ENCODE measurements at places on chromosomes 12 and 14.

DNA sequence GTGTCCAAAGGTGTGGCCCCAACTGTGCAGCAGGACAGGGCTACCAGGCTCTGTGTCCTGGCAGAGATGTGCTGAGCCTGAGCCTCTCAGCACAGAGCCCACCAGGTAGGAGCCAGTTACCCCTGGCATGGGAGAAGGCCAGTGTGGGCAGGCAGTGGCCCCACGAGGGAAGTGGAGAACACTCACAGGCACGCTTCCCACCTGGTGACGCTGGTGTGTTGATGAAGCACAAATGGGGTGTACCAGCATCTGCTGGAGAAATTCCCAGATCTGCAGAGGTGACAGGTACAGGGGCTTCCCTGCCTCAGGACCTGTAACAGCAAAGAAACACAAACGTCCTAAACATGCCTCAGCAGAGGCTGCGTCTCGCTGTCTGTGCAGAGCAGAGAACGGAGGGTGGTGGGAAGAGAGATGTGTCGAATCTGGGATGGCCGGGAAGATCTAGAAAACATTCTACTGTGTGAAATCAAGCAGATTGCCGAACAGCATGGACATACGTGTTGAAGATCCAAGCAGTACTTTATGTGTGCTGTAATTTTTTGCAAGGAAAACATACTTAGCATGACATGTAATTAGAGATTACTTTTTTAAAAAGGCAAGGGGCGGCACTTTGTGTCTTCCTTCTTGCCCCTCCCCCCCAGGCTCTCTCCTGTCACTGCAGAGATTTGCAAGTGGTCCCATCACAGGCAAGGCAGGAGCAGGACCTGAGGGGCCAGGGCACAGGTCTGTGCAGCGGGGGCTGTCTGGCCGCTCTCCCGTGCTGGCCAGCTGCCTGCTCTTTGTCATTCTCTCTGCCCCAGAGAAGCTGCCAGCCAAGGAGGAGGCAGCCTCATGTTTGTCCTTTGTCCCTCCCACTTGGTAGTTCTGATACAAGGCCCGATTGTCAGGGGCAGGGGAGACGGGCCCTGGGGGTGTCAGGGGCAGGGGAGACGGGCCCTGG, 17.3 kb downstream of the HIP1R start:
- DNase-seq = no peak

DNA sequence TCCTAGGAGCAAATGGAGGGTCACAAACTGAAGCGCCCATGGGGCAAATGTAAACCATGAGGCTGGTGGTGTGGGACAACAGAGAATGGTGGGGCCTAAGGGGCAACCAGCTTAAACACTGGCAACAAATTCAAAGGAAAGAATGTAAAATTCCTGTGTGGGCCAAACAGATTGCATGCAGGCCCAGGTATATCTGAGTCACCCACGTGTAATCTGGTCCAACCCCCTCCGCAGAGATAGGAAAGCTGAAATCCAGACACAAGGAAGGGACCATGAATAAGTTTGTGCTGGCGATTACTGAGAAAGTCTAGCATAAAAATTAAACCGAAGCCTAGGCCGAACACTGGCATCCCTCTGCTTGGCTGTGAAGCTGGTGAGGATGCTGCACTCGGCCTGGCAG, 71.6 kb downstream of the ITPK1 start:
- DNase-seq = no peak

DNA sequence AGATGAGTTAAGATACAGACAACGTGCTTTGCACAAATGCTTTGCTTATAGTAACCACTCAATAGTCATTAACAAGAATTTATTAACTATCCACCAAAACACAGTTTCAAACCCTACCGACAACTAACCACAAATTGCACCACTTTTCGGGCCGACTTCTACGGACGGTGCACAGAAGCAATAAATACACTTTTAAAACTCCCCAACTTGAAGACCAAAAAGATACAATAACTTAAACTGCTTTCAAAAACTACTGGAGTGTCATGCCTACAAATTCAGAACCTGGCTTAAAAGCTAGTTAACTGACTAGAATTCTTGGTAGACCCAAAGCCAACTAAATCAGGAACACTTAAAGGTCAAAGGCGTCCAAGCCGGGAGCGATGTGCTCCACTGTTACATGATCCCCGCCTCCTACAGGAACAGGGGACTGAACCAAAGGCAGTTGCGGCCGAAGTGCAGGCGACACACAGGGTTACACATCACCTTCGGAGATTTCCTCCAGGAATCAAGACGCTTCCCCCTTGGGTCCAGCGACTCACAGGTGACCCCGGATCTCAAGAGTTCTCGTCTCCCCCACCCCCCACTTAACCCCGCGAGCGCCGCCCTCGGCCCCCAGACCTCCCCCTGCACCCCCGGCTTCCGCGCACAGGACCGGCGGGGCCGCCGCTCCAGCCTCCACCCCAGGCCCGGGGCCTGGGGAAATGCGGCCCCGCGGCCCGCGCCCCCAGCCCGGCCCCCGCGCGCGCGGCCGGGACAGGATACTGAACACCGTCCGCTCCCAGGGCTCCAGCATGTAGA, 507 bp downstream of the SPTSSA start:
- peak; percentile 10 for DNase-seq

DNA sequence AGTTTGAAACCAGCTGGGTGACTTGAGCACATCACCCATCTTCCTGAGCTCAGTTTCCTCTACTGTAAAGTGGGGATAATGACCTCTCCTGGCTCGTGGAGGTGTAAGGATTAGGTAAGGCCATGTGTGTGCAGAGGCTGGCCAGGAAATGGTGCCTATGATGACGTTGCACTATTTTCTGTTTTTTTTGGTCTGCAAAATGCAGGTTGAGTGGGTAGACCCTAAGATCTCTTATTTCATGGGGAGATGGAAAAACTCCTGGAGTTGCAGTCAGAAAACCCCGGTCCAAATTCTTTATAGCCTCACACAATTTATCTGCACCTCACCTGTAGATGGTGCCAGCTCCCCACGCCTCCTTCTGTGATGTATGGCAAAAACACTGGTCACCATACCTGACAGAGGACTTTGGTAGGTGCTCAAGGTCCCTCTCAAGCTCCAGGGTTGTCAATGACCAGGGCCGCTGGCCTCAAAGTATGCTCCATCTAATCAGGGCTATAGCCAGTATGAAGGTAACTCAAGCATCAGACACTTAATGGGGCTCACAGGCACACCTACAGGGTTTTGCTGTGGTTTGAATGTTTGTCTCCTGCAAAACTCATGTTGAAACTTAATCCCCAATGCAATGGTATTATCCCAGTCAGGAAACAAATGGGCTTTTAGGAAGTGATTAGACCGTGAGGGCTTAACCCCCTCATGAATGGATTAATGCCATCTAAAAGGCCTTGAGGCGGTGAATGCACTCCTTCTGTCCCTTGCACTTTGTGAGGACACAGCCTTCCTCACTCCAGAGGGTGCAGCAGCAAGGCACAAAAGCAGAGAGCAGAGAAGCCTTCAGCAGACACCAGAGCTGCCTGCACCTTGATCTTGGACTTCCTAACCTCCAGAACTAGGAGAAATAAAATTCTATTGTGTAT, 17.6 kb downstream of the C14orf132 start:
- no peak for DNase-seq

DNA sequence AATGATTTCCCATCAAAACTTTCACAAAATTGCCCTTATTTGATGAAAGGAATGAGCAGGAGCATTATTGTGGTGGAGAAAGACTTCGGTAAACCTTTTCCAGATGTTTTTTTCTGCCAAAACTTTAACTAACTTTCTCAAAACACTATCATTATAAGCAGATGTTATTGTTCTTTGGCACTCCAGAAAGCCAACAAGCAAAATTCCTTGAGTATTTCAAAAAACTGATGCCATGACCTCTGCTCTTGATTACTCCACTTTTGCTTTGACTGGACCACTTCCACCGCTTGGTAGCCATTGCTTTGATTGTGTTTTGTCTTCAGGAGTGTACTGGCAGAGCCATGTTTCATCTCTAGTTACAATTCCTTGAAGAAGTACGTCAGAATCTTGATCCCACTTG, 29.7 kb upstream of the RAB21 start:
- DNase-seq = no peak

DNA sequence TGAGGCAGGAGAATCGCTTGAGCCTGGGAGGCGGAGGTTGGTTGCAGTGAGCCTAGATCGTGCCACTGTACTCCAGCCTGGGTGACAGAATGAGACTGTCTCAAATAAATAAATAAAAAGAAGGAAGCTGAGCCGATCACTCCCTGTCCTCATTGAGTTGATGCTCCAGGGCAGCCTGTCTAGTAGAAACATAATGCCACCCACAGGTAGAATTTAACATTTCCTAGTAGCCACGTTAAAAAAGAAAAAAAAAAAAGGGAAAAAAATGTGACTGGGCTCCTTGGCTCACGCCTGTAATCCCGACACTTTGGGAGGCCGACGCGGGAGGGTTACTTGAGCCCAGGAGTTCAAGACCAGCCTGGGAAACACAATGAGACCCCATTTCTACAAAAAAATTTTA, 135.7 kb downstream of the SCARB1 start:
- no peak for DNase-seq

DNA sequence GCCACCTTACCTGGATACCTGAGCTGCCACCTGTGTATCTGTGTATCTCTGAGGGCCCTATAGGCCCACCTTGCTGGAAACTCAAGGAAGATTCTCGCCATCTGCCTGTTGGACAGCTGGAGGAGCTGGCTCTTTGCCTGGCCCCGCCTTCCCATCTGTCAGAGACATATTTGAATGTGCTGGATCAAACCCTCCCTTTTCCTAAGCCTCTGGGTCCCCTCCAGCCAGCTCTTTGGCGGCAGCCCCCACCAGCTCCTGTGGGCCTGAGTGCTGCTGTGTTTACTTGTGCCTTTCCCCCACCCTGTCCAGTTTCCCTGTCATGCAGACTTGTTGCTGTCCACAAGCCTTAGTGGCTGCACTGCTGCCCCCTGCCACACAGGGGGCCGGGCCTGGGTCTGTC, 55.9 kb upstream of the SRSF5 start:
- no peak for DNase-seq

- DNase-seq = no peak
Measured at GRCh38 chr12:111063295-111064026, 143.1 kb upstream of the MYL2 start.

DNA sequence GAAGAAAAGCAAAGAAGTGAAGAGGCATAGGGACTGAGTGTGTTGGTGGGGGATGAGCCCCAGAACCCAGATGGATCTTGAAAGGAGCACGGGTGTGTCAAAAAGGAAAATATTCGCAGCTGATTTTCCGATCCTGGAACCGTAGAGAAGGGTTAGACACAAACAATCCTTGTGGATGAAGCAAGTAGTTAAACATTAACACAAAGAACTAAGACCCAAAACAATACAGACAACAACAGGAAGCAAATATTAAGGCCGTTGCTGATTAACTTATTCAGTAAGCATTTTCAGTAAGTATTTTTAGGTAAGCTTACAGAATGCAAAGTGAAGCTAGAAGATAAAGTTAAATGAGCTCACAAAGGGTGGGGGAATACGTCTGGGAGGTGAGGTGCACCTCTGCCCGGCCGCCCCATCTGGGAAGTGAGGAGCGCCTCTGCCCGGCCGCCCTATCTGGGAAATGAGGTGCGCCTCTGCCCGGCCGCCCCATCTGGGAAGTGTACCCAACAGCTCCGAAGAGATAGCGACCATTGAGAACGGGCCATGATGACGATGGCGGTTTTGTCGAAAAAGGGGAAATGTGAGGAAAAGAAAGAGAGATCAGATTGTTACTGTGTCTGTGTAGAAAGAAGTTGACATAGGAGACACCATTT, 62.8 kb upstream of the PRB2 start:
- DNase-seq = no peak

DNA sequence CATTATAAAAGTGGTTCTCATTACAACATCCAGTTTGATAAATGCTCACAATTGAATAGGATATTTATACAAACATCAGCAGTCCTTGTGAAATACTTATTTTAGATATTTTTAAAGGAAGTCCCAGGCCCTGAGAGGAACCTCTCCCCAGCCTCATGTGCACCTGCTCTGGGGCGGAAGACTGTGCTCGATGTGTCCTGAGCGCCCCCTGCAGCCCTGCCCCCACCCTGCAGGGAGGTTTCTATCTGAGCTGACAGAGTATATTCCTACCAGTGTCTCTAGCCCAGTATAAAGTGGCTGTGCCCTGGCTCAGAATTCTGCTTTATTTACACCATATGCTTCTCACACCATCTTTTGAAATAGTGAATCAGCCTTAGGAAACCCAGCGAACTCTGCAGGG, 1349.1 kb downstream of the TMEM121 start:
- peak; percentile 61 for DNase-seq

DNA sequence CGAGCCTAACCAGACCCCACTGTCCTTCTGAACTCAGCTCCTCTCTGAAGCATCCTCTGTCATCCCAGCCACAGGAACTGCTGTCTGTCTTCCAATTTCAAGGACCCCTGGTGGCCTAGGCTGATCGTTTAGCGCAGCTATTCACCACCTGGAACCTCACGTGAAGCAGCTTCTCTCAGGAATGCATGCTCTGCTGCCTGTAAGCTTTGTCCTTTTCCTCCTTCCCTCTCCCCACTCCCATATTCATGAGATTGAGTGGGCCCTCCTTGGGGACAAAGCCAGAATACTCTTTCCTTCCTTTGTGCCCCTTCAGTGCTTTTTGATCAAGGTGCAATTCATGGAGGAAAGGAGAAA, 17.2 kb downstream of the DPF3 start:
- no peak for DNase-seq

DNA sequence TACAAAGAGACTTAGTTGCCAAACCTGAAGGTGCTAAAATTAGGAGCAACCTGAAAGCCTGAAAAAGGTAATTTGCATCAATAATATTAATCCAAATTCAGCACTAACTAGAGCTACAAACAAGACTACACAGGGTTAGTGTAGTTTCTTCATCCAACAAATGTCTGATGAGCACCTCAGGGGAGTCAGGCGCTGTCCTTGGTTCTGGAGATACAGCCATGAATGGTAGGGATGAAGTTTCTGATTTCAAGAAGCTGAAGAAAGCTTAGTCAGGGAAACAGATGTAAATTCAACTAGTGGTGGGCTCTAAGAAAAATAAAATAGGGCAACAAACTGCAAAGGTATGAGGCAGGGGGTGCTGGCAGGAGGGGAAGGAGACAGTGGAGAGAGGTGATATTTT, 266.3 kb downstream of the GLT1D1 start:
- DNase-seq = no peak

- DNase-seq = no peak
Measured at GRCh38 chr12:108097160-108097911, 31.8 kb upstream of the WSCD2 start.

GRCh38 chr12:15323480-15323879, 1.2 kb downstream of the PTPRO start:
- no peak for DNase-seq

DNA sequence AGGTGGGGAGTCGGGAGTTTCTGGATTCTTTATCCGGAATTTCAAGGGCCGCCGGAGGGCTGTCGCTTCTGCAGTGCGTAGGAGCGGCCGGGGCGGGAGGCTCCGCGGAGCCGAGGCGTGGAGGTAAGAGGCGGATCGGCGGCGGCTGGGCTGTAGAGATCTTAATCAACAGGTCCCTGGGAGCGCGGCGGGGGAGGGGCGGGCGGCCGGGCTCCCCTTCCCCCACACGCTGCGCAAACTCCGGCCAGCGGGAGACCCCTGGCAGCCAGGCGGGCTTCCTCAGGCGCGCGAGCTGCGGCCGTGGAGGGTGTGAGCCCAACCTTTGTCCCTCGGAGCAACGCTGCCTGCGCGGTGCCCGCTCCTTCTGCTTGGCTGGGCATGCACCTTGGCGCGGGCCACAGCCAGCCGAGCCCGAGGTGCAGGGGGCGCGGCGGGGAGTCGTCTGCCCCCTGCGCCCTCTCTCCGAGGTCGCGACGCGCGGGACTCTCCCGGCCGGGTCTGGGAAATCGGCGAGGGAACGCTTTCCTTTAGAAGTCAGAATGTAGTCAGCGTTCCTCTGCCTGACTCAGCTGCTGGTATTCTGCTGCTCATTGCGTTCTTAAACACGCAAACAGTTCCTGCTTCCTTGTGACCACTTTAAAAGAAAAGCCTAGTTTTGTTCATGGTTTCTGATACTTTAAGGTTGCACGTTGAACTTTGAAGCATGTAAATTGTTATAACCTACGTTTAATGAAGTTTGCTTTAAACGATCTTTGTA, at the start of gene PALS1:
Gene PALS1, plus strand, starts transcription at position 25 of the 757 bp plus-strand sequence. CDS start 37,736 bp downstream, outside the sequence.
- DNase-seq = peak; percentile 46
